ENCODE measurements at places on chromosomes 1 and 21.
A peak's percentile ranks its signal among the peaks of the same experiment; 100 is the strongest.

DNA sequence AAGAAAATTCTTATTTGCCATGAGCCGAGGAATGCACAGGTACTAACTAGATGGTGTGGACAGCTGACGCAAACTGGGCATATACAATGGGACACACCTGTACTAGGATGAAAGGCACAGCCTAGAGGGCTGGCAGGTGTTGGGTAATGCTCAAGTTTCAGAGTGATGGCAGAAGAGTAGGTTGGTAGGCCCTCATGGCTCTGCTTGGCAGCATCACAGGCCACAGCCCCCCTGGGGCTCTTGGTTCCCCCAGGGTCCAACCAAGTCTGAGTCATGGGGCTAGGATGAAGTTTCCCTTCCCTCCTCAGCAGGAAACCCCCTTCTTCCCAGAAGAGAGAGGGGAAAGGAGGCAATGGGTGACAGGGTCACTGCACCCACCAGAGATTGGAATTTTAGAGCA lies 35.2 kb downstream of the SPEN start:
- no peak for DNase-seq

GRCh38 chr1:200381256-200381984 lies 28.4 kb downstream of the ZNF281 start:
- no peak for DNase-seq

GRCh38 chr1:65309304-65310077 lies at the start of gene DNAJC6:
Gene DNAJC6, plus strand, starts transcription at chr1:65309543. Its CDS starts 203 bp downstream, at chr1:65309746.
- peak; percentile 13 for DNase-seq

- no peak for DNase-seq
Observed at GRCh38 chr1:82628887-82629286, 828.2 kb downstream of the ADGRL2 start.
